ENCODE measurements at places on chromosomes 1 and 21.

- DNase-seq: peak; percentile 85
These were observed 35.7 kb downstream of the ZBTB8B start for GRCh38 chr1:32500387-32501209.

DNA sequence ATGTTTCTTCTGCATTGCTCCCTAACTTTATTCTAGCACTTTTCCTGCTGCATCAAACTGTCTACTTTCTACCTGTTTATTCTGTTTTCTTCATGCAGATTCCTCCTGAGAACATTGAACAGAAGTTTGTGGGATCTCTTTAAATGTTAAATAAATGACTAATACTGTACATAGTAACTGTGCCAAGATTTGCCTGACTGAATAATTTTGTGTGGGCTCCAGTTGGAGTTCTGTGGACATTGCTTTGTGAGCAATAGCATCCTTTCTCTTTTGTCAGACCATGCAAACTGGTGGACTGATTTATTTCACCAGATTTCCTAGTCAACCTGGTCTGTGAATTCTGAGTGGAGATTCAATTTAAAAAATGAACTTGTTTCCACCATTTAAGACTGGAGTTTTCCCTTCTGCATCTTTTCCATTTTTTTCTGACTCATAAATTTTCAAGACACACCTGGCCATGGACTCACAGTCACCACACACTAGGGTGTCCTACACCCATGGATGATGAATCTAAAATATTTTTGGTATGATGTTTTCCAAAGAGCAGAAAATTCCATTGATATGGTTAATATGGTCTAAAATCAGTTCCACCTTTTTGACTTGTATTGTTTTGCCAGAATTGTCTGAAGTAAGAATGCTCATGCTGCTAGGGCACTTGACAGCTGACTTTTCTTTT, 140.7 kb upstream of the SPAG17 start:
- DNase-seq: no peak

- no peak for DNase-seq
These were observed 15.6 kb upstream of the CHIA start for GRCh38 chr1:111275079-111275478.

GRCh38 chr1:115218034-115218405, 120.0 kb downstream of the NGF start:
- no peak for DNase-seq

- DNase-seq: no peak
These were observed 131.8 kb upstream of the PKN2 start for GRCh38 chr1:88552226-88552625.

DNA sequence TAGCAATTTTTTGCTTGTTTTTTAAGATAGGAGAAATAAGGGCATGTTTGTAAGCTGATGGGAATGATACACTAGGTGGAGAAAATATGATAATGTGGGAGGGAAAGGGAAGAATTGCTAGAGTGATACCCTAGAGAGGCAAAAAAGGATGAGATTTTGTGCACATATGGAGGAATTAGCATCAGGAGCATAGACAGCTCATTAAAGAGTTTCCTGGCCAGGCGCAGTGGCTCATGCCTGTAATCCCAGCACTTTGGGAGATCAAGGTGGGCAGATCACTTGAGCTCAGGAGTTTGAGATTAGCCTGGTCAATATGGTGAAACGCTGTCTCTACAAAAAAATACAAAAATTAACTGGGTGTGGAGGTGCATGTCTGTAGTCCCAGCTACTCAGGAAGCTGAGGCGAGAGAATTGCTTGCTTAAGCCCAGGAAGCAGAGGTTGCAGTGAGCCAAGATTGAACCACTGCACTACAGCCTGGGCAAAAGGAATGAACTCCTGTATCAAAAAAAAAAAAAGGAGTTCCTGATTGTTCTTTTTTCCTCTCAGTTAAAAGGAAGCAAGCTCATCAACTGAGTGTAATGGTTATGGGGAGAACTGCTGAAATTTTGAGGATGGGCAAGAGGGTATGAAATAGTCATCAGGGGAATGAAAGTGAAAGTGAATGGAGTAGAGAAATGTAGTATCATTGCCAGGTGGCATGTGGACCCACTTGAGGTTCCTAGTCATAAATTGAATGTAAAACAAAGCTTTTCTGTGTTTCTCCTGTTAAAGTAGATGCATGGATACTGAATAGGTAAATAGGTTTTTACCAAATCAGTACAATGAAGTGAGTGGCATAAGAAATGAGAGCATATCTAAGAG, 35.5 kb downstream of the SH3GLB1 start:
- no peak for DNase-seq

DNA sequence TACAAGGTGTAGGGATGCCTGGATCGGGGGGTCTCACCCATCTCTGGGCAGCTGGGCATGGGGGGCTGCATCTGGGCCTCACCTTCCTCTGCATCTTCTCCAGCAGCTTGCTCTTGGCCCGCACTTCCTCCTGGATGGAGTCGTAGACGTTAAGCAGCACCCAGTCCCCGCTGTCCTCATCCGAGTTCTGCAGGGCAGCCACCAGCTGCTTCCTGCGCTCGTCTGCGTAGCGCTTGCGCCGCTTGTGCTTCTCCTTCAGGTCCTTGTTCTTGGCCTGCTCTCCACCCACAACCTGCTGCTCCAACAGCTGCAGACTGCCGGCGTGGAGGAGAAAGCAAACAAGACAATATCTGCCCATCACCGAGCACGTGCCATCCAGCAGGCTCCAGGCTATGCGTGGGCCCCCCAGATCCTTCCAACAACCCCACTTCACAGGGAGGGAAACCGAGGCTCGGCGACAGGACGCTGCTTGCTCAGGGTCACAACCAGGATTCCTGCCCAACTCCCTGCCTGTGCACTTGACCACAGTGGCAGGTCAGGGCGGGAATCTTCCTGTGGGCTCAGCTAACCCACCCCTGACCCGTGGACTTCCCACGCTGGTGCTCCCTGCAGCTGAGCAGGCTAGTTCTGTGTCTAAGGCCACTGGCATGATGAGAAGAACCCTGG, 21.5 kb upstream of the DDOST start:
- DNase-seq: no peak

- no peak for DNase-seq
These were observed 206.0 kb downstream of the CENPF start for GRCh38 chr1:214808845-214809460.

DNA sequence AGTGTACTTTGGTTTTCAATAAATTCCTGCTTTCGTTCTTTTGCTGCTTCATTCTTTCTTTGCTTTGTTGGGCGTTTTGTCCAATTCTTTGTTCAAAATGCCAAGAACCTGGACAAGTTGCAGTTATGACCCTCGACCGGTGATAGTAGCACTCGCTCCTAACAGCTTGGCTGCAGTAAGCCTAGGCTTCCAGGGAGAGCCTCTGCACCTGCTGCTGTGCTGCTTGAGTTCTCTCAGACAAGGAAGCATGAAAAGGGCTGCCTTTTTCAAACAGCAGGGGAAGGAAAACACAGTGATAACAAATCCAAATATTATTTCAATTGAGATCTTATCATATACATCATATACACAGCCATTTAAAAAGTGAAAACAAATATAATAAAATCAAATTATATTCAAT, 12.8 kb upstream of the RIPK4 start:
- no peak for DNase-seq

DNA sequence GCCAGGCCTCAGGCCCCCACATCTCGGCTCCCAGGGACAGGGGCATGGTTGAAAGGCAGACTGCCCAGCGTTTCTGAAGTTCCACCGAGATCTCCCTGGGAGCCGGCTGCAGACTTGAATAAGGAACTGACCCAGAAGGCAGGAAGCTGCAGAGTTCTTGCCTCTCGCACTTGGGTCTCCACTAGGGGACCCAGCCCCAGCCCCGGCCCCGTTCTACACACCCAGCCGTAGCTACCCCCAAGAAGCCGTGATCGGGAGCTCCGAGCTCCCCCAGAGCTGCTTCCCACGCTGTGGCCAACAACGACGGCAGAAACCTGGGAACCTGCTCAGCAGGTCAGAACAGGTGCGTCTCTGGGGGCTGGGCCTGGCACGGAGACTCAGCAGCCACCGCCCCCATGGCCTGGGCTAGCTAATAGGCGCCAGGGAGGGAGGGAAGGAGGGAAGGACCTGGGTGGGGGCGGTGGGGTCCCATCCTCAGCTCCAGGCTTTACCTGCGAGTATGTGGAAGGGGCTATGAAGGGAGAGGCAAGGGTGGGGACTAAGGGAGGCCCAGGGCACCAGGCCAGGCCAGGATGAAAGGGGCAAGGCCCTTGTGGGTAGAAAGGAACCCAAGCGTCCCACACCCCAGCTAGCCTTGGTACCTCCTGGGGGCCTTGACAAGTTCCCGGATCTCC, at the start of gene NECTIN4:
TSS of gene NECTIN4 (minus strand) at position 308 of the 674 bp plus-strand sequence. CDS start at position 46, 262 bp downstream.
- DNase-seq: no peak

DNA sequence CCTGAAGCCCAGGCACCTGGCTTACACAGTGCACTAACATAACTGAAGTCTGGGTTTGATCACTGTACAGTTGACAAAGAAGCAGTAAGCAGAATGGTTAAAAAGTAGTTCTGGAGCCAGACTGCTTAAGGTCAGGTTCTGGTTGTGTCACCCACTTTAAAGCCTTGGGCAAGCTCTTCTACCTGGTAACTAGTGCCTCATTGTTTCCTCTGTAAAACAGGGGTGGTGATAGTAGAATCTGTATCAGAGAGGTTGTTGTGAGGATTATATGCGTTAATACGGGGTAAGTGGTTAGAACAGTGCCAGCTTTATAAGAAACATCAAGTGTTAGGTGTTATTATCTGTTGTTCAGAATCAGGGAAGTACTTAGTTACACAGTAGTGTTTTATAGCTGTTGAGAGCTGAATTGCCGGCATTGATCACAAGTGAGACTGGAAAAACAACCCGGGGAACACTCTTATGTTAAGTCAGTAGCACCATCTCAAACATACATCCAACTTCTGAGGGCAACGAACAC, 3.7 kb downstream of the BACH1 start:
- DNase-seq: no peak

- no peak for DNase-seq
These were observed 254.4 kb downstream of the AKT3 start for GRCh38 chr1:243595527-243596210.

- DNase-seq: no peak
These were observed 3.1 kb upstream of the KCNE2 start for GRCh38 chr21:34360488-34361241.

GRCh38 chr1:97610748-97611147, 310.1 kb downstream of the DPYD start:
- no peak for DNase-seq

DNA sequence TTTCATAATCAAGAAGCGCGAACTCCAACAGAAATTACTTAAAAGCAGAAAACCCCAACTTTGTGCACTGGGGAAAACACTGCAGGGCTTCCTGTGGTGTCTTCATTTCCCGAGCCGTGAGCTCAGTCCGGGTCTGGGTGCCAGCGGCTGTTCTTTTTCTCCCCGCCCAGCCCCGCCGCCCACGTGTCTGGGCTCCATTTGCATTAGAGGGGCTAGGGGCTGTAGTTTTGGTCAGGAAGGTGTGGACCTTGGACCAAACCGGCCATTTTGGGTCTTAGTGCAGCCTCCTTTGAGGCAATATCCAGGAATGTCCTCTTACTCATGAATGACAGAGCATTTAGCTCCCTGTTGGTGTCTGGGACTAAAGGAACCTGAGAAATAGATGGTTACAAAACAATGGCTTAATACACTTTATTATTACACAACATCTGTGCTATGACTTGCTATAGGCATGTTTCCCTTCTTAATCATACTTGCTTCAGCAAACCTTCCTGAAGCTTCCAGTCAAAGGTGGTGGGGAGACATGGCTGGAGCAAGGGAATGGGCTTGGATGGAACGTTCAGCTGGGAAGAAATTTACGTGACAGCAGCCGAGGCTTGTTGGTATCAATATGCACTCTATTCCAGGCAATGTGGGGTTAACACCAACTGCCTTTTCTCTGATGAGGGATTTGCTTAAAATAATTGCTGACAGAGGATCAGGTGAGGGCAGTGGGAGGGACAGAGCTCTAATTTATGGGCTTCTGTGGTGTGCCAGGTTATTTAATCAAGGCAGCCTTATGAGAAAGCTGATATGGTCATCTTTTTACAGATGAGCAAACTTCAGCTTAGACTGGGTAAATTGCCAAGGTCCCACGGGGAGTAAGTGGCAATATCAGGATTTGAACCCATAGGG, 1.1 kb downstream of the AGTRAP start:
- DNase-seq: peak; percentile 64

Data from GM20000 (cell line).